ENCODE measurements at places on chromosomes 11 and 22. TPM values are rescaled to one million over a fixed set of nuclear protein-coding genes. Genes with fewer than 3 reads are reported as not detected.

RFPL3 gene
- total RNA-seq: not detected

OR51B5 gene
- not detected for total RNA-seq

POU2AF1 gene
- total RNA-seq: not detected

CELSR1 gene
- total RNA-seq: 9.5 TPM

NOL12 gene
- total RNA-seq: 20.9 TPM

- no peak for DNase-seq
These were observed 7.2 kb downstream of the KCNK7 start for GRCh38 chr11:65588199-65589054.

DNA sequence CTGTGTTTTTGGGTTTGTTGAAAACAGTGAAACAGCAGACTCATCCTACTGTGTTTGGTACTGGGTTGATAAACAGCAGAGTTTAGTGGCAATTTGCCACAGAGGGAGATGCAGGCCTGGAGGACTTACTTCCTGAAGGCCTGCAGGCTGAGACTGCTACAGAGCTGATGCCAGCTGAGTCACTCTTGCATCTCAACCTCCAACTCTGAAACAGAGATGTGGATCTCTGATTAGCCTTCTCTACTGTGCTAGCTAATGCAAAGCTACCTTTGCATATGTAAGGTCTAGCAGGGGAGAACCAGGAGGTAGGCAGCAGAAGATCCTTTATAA is 14.3 kb downstream of the ATP5MG start:
- no peak for DNase-seq

DNA sequence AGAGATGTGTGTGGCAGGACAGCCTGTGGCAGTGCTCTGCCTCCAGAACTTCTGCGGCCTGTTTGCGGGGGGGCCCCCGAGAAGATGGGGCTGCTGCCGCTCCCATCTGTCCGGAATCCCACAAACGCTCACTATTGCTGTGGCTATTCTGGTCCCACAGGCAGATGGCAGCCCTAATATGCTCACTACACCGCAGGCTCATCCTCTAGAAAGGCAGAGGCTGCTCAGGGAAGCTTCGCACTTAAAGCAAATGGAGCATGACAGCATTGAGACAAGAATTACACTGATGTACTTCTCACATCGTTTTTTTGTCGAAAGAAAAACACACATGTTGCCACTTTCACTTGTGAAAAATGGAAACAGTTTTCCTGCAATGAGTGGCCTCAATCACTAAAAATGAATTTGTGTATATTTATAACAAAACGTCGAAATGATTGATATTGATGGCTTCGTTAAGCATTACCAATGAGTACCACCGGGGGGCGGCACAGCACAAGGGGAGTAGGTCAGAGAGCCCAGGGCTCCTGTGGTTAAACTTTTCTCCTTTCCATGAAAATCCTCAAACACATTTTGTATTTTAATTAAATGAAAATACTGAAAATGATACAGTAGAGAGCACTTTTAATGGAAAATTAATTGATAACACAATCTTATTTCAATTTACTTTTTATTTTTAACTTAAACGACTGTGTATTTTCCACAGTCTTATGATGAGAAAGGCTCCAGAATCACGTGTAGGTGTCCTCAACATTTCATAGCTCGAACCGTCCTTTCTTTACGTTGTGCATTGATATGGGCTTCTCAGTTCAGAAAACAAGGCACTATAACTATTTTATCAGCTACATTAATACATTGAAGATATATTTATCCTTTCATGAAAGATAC is 69.1 kb downstream of the CTTN start:
- peak; percentile 18 for DNase-seq

DNA sequence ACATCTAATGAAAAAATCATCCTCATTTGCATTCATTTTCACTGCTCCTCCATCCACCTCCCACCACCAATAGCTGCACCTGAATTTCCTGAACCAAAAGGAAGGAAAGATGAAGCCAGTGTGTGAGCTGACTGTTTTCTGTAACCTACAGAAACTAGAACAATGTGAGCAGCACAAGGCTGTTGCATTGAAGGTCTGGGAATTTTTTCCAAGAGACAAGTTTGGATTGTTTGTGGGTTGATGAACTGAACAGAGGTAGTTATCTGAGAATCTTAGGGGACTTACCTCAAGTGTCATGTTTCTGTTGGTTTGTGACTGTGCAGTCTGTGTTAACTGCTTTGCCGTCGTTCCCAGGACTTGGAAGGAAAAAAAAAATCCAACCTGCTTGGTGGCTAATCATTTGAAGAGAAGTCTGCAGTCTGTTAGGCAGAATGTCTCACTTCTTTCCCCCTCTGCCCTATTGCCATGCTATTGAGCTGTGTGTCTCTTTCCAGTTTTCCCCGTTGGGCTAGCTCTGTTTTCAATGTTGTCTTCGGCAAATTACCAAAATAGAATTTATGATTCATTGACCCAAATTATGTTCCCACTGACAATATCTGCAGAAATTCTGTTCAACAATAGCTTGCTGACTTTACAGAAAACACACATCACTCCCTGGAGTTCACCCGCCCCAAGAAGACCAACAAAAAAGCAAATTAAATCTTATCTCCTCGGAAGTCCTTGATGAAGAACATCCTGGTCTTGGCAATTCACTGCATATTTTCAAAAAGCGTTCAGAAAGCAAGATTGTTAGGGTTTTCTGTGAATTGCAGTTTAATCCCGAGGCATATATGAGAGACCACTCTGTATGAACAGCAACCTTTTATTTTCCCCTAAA is 76.0 kb downstream of the SC5D start:
- DNase-seq: no peak

- DNase-seq: no peak
These were observed 109.7 kb downstream of the WNT7B start for GRCh38 chr22:45867118-45867905.

DNA sequence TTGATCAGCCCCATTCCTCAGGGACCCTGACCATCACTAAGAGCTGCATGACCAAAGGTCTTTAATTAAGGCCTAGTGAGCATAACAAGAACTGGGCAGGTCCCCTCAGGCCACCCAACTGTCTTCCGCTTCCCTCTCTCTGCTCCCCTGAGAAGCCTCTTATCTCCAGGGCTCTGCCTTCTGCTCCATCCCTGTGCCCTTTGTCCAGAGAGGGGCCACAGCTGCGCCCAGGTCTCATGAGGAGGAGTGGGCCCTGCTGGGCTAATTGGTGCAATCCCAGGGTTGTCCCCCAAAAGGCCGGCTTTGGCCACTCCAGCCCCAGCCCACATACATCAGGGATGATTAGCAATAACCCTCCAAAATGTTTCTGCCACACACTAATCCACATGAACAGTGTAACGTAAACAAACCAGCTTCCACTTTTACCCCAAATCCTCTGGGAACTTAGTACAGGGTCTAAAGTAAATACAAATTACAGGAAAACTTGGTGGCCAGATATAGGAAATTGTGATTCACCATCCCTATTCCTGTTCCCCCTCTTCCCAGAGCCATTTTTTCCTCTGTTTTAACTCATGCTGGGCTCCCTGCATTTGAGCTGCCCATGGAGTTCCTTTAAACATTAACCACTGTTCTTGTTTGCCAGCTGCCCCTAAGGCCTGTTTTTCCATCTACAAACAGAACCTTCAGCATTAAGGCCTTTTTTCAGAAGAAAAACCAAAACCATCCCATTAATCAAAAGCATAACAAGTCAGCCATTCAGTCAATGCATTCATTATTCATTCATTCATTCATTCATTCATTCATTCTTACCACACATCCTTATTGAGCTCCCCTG is 34.6 kb upstream of the CAVIN3 start:
- no peak for DNase-seq

GRCh38 chr11:106021181-106021966 is 666 bp downstream of the MSANTD4 start:
- no peak for DNase-seq

DNA sequence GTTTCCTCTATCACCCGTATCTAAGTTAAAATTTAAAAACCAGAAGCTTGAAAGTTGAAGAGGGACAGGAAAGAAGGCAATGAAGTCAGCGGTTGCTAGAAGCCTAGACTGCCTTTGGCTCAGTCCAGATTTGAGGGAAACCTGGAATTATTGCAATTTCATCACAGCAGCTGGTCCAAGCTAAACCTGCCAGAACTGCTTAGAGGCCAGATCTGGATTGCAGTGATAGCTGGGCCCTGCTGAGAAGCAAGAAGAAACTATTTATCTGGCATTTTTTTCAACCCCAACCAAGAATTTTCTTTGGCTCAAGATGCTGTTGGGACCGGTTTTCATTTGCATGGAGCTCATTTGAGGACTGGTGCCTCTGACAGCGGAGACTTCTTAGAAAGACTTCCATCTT is 121.5 kb upstream of the TEAD1 start:
- no peak for DNase-seq
